Activated CD4-positive, alpha-beta T cell treated with anti-CD3 and anti-CD28 coated beads, Interleukin-2, amount 10 ng/mL, durations not matched to agents 24 days and 14 days (primary cell): ENCODE measurements at places on chromosomes 4 and X. TPM values are rescaled to one million over a fixed set of nuclear protein-coding genes. Genes with fewer than 3 reads are reported as not detected.

Gene ETDB
- total RNA-seq = not detected in 2 replicates

Gene ASB11
- not detected in 2 replicates for total RNA-seq

Gene ZCCHC18
- 0.35 and 0.69 TPM in 2 replicates for total RNA-seq

Gene GPC3
- 0.21 and 0.40 TPM in 2 replicates for total RNA-seq

GRCh38 chr4:39304651-39305050 is 61.5 kb downstream of the RFC1 start:
- no peak overlapping the region for H3K27ac ChIP-seq
- DNase-seq = no peak
- no peaks in the 10 kb centered on the region for H3K27me3 ChIP-seq

DNA sequence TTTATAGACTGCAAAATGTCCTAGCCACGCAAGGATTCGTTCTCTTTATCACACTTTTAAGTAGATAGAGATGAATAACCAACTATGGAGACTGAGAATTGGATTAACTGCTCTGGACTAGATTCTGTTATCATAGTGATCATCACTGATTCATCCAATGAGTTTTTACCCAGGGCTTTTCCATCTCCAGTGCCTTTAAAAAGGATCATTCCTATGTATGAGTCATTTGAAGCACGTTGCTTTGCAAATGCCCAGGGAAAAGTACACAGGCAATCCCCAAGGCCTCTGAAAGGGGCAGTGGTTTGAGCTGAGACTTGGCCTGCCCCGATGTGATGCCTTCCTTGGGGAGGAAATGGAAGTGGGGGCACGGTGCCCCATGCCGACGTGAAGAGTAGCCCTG is 122.7 kb upstream of the PSAPL1 start:
- H3K4me1 ChIP-seq = no peaks in the 10 kb centered on the region
- H3K4me3 ChIP-seq = no peak overlapping the region
- no peak overlapping the region for H3K27ac ChIP-seq
- DNase-seq = no peak

Gene PDGFC
- total RNA-seq = not detected in 2 replicates

DNA sequence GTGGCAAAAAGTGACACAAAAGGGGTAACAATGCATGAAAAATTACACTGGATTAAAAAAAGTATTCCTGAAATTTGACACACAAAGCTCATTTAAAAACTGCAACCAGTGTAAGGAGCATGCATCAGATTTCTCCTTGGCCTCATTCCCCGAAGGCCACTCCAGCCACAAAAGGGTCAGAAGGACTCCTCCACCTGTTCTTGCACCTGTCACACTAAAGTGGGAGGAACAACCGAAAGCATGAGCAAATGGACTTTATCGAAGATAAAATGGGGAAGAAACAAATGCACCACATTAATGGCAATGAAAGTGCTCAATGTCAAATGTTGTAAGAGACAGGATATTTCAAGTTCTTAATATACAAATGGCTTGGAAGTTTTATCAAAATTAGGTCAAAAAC is 88.2 kb downstream of the ADGRA3 start:
- no peaks in the 10 kb centered on the region for H3K4me1 ChIP-seq
- no peak overlapping the region for H3K4me3 ChIP-seq
- peaks cover 8% of the 10 kb centered on the region for H3K36me3 ChIP-seq
- H3K27ac ChIP-seq = no peak overlapping the region
- no peaks in the 10 kb centered on the region for H3K27me3 ChIP-seq
- DNase-seq = peak; percentile 46

Gene CXorf49
- not detected in 2 replicates for total RNA-seq

- peaks cover 48% of the 10 kb centered on the region for H3K4me1 ChIP-seq
- no peaks in the 10 kb centered on the region for H3K27me3 ChIP-seq
- H3K36me3 ChIP-seq = peaks cover 63% of the 10 kb centered on the region
- no peak for DNase-seq
- H3K27ac ChIP-seq = peak overlapping the region; percentile 39
Measured at GRCh38 chr4:113593400-113594230, 167.9 kb downstream of the CAMK2D start.

DNA sequence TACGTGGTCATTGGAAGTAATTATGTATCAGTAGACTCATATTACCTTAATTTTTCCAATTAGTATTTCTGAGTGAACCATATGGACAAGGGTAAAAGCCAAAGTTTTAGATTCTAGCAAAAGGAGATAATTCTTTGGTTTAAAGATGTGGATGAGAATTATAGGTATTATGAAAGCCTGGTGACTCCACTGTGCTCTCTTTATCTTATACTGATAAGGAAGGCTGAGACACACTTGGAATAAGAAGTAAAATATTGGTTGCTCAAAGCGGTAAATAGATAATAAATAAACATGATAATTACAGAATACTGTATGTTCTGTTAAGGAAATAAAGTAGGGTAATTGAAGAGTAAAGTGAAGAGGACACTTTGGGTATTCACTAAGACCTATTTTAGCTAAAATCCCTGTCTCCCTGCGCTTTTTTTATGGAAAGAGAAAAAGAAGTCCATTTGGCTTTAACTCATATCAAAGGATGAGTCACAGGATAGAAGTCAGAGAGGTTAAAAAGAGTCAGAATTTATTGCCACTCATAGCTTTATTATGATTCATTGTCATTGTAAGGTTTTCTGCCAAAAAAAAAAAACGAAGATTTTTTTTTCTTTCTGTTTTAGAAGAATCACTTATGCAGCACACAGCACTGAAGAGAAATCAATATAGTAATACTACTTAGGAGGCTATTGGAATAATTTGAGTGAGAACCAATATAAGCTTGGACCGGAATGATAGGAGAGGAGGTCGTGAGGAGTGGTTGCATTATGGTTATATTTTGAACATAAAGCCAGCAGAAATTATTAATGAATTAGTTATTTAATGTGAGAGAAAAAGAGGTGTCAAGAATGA is 2463.1 kb downstream of the ARAP2 start:
- no peak for DNase-seq
- H3K36me3 ChIP-seq = no peaks in the 10 kb centered on the region

Gene DDX53
- not detected in 2 replicates for total RNA-seq

DNA sequence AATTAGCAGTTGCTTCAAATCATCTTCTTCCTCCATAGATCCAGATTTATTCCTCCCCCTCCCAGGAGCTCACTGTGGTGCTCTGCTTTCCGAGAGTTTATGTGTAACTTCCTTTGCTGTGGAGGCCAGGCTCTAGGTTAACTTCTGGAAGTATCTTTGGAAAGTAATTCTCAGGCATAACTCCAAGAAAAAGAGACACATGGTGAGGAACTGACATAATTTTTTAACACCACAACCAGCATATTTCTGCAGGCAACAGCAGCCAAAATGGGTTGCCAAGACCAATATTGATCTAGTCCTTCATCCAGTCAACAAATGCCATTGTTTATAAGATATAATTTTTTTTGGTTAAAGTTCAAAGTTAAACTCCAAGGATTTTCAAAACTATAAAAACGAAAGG is 114.5 kb upstream of the RBPJ start:
- H3K36me3 ChIP-seq = peaks cover 10% of the 10 kb centered on the region
- no peak overlapping the region for H3K4me3 ChIP-seq
- no peak for DNase-seq
- no peak overlapping the region for H3K27ac ChIP-seq

- no peak overlapping the region for H3K27ac ChIP-seq
- no peaks in the 10 kb centered on the region for H3K36me3 ChIP-seq
- DNase-seq = no peak
- no peaks in the 10 kb centered on the region for H3K27me3 ChIP-seq
- H3K4me1 ChIP-seq = no peaks in the 10 kb centered on the region
Measured at GRCh38 chr4:93237521-93237920, 591.0 kb upstream of the ATOH1 start.

DNA sequence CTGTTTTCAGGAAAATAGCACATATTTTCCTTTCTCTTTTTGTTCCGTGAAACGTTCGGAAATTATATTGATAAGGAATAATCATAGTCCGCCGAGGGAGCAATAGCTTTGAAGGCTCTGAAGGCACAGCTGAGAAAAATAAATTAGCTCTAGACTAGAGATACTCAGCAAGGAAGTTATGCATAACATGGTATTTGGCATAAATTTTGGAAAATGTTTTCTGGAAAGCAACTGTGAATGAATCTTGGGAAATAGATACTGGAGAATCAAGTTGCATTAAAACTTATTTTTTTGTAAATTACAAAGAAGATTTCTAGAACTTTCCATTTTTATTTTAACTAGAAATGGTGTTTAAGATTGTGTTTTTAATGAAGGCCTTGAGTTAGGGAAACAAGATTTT is 92.4 kb downstream of the HPRT1 start:
- no peak overlapping the region for H3K4me3 ChIP-seq
- H3K36me3 ChIP-seq = no peaks in the 10 kb centered on the region
- no peak overlapping the region for H3K27ac ChIP-seq
- peaks cover 24% of the 10 kb centered on the region for H3K4me1 ChIP-seq
- no peak for DNase-seq
- peaks cover 16% of the 10 kb centered on the region for H3K27me3 ChIP-seq

Gene APELA
- not detected in 2 replicates for total RNA-seq

Gene PASD1
- not detected in 2 replicates for total RNA-seq

Gene CT45A5
- total RNA-seq = not detected in 2 replicates

DNA sequence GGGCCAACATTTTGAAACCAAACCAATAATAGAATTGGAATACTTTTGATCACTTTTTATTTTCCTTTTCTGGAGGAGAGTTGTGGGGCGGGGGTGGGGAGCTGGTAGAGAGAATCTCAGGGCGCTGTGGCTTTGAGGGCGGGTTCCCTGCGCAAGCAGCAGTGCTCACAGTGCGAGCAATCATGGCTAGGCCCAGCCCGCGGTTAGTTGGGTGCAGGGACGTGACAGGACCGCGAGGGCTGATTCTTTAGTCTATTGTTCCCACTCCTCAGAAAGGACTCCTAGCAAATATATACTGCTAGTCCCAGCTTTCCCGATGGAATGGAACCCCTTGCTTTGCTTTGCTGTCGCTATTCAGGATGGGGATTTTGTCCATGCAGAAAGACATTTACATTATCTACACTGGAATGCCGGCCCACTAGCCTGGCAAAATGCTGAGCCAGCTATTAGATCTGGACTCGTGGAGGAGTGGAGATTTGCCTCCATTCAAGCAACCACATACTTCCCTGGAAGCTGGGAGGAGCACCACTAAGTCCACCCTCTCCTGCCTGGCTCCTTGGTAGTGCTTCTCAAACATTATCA is 23.9 kb upstream of the APLN start:
- DNase-seq = peak; percentile 69
- H3K27me3 ChIP-seq = peaks cover 21% of the 10 kb centered on the region
- H3K4me3 ChIP-seq = peak overlapping the region; percentile 50
- H3K4me1 ChIP-seq = peaks cover 5% of the 10 kb centered on the region
- H3K36me3 ChIP-seq = no peaks in the 10 kb centered on the region

Gene AVPR2
- total RNA-seq = not detected in 2 replicates

- no peak overlapping the region for H3K4me3 ChIP-seq
- no peaks in the 10 kb centered on the region for H3K4me1 ChIP-seq
- no peak for DNase-seq
- H3K27me3 ChIP-seq = no peaks in the 10 kb centered on the region
- H3K36me3 ChIP-seq = no peaks in the 10 kb centered on the region
Measured at GRCh38 chr4:124389591-124389990, 322.9 kb downstream of the ANKRD50 start.

DNA sequence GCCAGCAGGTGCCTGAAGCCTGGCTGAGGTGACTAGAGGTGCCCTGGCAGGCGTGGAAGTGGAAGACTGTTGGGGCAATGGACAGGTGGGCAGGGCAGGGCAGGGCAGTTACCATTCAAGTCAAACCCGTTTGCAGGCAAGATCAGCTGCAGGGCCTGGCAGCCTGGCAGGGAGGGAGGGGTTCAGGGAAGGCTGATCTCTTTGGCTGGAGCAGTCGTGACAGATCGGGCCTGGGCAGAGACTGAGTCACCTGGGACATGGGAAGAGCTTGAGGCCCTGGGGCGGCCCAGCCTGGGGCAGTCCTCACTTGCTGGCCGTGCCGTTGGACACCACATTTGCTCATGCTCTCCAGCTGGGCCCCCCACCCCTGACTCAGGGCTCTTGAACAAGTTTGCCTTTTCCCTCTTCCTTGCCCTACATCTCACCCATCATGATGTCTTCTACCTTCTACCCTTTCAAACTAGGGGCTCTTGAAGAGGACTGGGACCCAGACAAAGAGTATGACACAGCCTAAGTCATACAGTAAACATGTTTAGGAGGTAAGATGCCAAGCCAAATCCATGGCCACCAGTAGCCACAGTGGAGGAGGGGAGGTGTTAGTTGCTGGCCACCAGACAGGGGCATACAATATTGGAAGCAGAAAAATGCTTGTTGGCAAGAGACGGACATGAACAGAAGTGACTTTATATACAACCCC is 2.0 kb upstream of the ZNF185 start:
- no peak for DNase-seq
- no peak overlapping the region for H3K27ac ChIP-seq
- H3K27me3 ChIP-seq = peaks cover 21% of the 10 kb centered on the region
- H3K36me3 ChIP-seq = no peaks in the 10 kb centered on the region
- no peaks in the 10 kb centered on the region for H3K4me1 ChIP-seq

DNA sequence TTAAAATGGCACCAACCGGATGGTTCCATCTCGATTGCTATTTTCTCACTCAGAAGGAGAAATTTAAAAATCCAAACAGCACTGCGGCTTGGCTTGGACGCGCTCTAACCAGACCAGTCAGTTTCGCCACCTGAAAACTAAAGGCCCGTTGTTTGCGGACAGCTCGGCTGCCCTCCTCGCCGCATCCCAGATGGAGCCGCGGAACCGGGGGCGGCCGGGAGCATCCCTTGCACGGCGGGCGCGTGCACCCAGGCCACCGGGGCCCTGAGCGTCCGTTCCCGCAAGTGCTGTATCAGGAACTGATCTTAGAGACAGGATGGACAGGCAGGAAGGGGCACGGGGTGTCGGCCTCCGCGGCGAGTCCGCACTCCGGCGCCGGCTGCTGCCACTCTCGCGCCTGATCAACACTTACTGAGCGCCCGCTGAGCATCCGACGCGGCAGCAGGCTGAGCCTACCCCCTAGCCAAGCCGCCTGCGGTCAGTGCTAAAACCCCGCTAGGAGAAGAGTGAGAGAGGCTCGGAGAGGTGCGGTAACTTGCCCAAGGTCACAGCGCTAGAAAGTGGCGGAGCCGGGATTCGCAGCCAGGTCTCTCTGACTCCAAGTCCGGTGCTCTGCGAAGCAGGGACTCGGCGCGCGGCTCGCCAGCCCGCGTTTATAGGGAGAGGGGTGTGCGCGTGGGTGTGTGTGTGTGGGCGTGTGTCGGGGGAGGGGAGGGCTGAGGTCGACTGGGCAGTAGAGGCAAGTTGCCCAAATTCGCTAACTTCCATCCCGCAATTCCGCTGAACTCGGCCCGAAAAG is at the start of gene CITED1:
Gene CITED1 (minus strand): TSS at position 629 of the 799 bp plus-strand sequence. CDS start 3,045 bp downstream, outside the sequence.
- peak; percentile 59 for DNase-seq
- peaks cover 66% of the 10 kb centered on the region for H3K27me3 ChIP-seq
- H3K4me1 ChIP-seq = peaks cover 21% of the 10 kb centered on the region
- peak within 1 kb of the TSS; percentile 86 for H3K4me3 ChIP-seq

DNA sequence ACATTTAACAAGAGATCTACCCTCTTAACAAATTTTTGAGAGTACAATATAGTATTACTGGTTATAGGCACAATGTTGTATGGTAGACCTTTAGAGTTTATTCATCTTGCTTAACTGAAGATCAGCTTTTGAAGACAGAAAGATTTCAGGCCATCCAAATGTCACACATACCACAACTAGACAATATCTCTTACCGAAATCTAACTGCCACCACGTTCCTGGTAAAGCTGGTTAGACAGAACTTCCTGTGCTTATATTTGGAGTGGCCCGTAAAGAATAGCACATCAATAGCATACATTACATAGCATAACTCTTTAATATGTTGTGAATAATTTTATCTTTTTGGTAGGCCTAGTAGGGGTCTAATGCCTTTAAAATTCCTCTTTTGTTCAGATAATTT is 29.8 kb upstream of the ARHGEF6 start:
- no peaks in the 10 kb centered on the region for H3K27me3 ChIP-seq
- peak overlapping the region; percentile 84 for H3K27ac ChIP-seq
- peaks cover 16% of the 10 kb centered on the region for H3K4me1 ChIP-seq
- H3K36me3 ChIP-seq = peaks cover 6% of the 10 kb centered on the region
- peak; percentile 60 for DNase-seq
- peak overlapping the region; percentile 65 for H3K4me3 ChIP-seq
